Renal cortical epithelial cell (primary cell): ENCODE measurements at places on chromosomes 5 and 9.

- peak; percentile 73 for DNase-seq
Observed at GRCh38 chr9:17116400-17116837, 18.4 kb upstream of the CNTLN start.

DNA sequence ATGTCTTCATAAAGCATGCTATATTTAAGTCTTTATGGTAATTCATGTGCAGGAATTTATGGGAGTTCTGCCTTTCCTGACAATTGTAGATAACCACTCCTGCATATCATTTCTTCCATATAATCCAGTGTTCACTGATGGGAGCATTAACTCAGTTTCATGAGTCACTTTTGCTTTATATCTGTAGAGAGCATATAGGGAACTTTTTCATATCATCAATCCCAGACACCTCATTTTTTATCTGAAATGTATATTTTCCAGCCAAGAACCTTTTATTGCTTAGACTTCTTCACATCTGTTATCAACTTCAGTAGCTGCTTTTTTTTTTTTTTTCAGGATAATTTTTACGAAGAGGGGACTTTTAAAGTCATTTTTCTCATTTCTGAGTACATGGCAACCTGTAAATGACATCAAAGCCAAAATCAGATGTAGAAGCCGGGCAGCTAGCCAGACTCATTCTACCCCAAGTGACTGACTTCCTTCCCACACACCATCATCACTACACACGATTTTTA lies 41.1 kb downstream of the NFX1 start:
- no peak for DNase-seq

DNA sequence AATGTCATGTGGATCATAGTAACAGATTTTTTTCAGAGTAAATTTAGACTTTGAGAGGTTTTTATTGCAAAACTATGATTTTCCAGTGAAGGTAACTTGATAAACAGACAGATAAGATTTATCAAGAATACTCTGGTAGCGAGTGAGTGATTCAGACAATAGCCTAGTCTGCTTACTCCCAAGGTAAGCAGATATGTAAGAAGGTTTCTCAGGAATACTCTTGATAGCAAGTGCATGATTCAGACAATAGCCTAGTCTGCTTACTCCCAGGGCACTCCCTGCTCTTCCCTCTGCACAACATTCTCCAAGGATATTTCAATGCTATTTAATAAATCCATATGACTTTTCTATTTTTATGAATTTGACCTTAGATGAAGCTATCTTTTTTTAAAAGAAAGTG lies 1881.5 kb downstream of the EFNA5 start:
- DNase-seq: peak; percentile 0

DNA sequence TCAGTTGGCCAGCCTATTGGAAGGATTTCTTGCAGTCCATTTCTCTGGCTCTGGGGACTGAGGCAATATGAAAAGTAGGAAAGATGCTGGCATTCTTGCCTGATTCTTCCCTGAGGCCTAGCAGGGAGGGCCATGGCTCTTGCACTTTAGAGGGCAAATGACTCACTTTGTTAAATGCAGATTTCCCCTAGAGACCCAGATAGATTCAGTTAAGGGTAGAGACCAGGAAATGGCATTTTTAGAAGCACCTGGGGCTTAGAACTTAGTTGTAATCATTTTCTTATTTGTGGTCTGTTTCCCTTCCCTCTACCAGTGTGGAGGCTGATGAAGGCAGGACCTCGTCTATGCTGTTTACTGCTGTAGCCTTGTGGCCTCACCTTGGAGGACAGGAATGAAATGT lies 112.8 kb upstream of the NR3C1 start:
- peak; percentile 54 for DNase-seq

DNA sequence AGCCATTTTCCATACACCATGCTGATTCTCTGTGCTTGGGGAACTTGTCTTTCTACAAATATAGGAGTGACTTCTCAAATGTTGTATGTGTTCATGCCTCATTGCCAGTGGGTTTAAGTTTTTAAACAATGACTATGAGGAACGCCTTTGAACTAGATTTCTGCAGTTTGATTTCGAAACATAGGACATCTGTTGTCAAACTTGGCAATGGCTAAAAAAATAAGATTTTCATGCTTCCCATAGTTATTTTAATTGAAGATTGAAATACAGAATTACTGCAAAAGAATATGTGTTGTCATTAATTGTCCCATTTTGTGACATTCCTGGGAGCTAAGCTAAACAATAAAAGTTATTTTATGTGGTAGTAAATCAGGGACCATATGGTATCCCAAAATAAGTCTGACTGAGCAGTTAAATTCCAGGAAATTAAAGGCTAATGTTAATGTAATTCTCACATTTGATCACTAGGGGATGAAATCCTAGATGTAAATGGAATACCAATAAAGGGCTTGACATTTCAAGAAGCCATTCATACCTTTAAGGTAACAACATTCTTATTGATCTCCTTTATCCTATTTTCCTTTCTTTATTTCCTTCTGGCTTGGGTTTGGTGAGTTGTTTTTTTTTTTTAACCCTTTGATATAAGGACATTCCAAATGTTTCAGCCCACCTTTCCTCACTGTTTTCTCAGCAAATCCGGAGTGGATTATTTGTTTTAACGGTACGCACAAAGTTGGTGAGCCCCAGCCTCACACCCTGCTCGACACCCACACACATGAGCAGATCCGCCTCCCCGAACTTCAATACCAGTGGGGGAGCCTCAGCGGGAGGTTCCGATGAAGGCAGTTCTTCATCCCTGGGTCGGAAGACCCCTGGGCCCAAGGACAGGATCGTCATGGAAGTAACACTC lies 116.7 kb downstream of the GOLPH3 start:
- peak; percentile 65 for DNase-seq

- DNase-seq: no peak
Observed at GRCh38 chr5:394671-395155, 48.3 kb upstream of the EXOC3 start.

DNA sequence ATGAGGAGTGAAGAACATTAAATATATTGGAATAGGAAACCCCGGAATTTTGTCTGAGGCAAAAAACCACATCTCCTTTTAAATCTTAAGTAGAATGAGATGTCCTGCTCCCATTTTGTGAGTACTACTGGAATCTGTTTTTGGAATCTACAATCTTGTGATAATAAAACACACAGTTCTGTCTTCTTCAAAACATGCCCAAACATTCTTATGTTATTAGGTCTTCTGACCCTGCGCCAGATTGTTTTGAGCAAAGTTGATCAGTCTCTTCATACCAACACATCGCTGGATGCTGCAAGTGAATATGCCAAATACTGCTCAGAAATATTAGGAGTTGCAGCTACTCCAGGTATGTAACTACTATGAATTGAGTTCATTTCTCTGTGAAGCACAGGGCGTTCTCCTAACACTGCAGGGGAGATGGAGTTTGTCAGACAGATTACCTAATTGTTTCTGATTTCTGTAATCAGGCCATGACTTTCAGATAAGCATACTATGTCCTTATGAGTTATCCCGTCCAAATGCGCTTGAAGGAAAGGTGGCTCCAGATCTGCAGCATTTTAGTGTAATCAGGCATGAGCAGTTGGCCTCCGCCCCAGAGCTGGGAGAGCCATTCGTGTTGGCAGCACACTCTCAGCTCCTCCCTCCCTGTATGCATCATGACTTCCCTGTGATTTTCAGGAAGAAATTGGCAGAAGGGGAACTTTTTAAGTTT lies 88.0 kb downstream of the NLN start:
- DNase-seq: no peak

- no peak for DNase-seq
Observed at GRCh38 chr5:55104036-55104772, 1.8 kb downstream of the GZMA start.

GRCh38 chr9:128895556-128895955 lies 13.6 kb downstream of the LRRC8A start:
- DNase-seq: no peak
